ENCODE measurements at places on chromosomes 1 and 21.

GRCh38 chr1:184810735-184811343, 56.2 kb upstream of the EDEM3 start:
- no peak for DNase-seq

DNA sequence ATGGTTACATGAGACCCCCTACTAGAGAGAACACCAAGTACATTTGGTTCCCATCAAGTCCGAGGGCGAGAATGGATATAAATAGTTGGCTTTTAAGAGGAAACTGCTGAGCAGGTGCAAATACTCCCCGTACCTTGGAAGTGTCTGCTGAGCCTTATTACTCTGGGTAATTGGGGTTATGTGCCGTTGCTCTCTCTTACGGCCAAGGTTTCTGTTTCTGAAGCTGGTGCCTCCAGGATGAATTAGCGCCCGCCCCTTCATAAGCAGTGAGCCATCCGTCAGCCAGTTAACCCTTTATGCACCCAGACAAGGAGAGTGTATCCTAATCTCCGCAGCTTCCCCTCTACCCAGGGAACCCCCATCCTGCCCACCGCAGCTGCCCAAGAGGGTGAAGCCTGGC, 90.4 kb upstream of the AJAP1 start:
- DNase-seq = no peak

GRCh38 chr1:91826649-91827048, 59.3 kb downstream of the TGFBR3 start:
- no peak for DNase-seq

GRCh38 chr1:231338270-231339128, at the start of gene SPRTN:
TSS of gene SPRTN (plus strand) at chr1:231338293. CDS start at chr1:231338384, 91 bp downstream.
- DNase-seq = no peak

DNA sequence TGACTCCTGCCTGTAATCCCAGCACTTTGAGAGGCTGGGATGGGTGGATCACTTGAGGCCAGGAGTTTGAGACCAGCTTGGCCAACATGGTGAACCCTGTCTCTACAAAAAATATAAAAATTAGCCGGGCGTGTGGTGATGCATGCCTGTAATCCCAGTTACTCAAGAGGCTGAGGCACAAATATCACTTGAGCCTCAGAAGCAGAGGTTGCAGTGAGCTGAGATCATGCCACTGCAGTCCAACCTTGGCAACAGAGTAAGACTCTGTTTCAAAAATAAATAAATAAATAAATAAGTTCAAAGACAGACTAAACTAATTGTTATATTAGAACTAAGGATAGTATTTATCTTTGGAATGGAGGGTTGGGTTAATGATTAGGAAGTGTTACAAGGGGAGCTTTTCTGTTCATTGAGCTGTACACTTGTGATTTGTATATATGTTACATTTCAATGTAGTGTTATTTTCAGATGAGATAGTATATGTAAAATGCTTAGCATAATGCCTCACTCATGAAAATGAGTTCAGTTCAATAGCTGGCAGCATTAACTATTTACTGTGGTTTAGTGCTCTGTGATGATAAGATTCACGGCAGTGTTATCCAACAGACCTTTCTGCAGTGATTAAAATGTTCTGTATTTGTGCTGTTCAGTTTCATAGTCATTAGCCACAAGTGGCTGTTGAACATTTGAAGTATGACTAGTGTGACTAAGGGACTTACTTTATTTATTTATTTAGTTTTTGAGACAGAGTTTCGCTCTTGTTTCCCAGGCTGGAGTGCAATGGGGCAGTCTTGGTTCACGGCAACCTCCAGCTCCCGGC, 47.7 kb downstream of the OSBPL9 start:
- DNase-seq = no peak

GRCh38 chr1:225418059-225418458, 9.8 kb downstream of the LBR start:
- DNase-seq = no peak

DNA sequence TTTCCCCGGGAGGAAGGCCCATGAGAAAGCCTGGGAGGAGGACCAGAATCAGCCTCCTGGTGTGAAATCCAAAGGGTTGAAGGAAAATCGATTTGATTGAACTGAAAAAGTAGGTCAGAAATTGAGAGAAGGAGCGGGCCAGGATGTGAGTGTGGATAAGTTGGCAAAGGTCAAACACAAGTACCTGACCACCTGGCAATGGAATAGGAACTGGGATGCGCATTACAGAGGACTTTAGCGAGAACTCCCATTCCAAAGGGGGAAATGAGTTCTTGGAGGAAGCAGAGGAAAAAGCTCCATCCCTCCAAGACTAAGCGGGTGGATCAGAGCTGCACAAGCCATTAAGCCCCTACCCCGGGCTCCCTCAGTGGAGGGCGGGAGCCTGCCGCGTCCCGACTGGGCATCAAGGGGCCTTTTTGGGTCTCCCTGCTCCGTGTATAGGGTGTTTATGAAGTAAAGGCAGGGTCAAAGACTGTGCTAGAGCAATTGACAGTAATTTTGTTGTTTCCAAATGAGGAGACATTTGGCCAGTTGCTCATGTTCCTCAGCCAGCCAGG, 56.4 kb downstream of the TGFB2 start:
- DNase-seq = no peak

DNA sequence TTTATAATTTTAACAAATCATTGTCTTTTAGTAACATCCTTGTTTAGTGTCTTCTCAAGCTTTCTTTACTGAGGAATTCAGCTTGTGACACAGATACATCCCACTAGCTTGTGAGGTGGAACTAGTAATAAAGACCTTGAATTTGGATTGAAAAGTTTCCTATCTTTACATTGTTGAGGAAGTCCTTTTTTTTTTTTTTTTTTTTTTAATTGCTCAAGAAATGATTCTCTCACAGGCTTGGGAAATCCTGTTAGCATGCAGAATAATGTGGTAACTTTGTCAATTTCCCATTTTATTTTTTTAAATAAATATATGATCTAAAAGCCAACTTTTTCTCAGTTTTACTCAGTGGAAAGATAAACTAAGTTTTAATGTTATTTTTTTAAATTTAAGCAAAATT, 15.8 kb downstream of the DENND2D start:
- DNase-seq = no peak

DNA sequence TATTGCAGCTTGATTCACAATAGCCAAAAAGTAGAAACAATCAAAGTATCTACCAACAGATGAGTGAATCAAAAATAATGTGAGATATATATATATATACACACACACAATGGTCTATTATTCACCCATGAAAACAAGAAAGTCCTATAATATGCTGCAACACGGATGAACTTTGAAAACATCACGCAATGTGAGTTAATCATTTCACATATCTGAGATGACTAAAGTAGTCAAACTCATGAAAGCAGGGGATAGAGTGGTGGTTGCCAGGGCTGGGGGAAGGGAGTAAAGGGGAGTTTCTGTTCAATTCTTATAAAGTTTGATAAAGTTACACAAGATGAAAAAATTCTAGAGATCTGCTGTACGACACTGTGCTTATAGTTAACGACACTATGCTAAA, 1234.8 kb downstream of the MRPL39 start:
- DNase-seq = no peak

DNA sequence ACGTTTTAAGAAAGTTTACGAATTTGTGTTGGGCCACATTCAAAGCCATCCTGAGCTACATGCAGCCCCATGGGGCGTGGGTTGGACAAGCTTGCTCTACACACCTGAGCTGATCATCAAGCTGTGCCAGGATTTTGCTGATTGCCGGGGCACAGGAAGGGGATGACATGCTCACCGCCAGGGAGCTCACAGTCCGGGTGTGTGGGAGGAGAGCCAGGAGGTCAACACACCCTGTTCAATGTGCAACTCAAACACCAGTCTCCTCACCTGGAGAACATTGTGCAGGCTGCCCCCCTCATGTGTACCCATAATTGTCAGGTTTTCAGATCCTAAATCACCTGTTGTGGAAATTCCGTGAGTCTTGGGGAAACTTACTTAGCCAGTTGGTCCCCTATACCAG, 969 bp downstream of the CYP4A11 start:
- no peak for DNase-seq

DNA sequence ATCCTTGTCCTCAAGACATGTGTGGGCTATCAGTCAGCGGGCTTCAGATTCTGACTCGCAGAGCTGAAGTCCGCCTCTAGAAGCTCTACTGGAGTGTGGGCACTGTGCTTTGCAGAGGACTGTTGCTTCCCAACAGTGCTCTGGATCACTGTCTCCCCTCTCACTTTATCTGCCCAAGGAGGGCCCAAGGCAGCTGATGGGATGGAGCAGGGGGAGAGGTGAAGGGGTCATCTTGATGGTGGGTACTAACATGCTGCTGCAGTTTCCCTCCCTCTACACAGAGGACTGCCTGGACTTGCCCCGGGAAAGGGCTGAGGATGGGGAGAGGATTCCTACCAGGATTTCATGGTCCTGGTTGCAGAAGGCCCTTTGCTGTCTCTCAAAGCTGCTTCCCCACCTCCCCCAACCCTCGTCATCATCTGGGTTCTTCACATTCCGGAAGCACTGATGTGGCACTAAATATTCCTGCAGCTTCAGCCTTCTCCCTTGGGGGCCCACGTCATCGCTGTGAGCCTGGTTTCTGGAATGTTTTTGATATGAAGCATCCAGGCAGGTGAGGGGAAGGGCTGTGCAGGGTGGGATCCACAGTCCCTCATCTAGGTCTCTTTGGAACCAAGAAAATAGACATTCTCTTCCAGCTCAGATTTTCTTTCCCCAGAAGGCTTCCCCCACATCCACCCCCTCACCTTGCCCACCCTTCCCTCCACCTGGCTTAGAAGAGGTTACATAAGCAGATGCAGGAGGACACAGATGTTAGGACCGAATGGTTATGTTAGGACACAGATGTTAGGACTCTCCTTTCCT, 23.2 kb downstream of the NUAK2 start:
- DNase-seq = no peak

DNA sequence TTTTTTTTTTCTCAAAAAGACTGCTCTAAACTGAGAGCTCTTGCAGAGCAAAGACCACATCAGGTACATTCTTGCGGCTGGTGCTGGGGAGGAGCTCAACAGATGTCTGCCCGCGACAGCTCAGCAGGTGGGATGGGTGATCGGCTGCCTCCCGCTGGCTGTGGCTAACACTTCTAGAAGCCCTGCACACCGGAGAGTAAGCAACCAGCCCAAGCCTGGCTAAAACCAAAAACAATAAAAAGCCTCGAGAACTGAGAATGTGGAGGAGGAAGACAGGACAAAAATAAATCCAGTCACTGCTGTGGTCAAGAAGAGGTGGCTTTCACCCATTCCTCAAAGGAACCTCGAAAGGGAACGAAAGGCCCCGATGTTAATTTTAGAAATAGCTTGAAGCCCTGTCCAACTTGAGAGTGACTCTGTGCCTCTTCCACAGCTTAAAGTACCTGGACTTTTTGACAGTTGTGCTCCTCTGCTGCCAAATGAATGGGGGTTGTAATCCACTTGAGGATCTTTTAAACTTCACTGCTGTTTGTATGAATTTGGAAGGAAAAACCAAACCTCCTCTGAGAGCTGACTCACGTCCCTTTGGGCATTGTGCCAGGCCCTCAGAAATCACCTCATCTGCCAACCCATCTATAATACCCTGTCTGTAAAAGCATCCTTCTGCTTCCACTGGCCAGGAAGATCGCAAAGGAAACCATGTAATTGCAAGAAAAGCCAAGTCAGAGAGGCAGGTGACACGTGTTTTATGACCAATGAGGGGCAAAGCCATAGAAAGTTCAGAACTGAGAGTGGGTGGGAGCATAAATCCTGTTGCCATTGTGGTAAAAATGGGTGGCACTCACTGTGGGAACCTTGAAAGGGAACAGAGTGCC, 78.6 kb downstream of the KCNN3 start:
- no peak for DNase-seq

DNA sequence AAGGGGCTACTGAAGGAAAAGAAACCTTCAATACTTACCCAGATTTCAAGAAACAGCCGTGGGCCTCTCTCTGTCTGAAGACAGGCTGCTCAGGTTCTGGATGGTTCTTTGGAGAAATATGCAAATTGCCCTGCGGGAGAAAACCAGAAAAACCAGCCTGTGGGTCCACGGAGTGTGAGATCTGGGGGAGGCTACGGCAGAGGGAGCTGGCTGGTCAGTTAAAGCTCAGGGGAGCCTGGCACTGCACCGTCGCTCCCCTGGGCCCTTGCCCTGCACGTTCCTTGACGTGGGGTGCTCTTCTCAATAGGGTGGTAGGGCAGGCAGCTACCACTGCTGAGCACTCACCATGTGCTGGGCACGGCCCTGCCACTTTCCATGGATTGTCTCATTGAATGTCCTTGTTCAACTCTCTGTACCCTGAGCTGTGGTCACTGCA, 12.7 kb downstream of the TMCO4 start:
- no peak for DNase-seq

- DNase-seq = no peak
These were observed at the start of gene PTPN7 for GRCh38 chr1:202160377-202160940. TSS of gene PTPN7 (minus strand) at chr1:202160602. CDS start at chr1:202159402, 1,200 bp downstream.

DNA sequence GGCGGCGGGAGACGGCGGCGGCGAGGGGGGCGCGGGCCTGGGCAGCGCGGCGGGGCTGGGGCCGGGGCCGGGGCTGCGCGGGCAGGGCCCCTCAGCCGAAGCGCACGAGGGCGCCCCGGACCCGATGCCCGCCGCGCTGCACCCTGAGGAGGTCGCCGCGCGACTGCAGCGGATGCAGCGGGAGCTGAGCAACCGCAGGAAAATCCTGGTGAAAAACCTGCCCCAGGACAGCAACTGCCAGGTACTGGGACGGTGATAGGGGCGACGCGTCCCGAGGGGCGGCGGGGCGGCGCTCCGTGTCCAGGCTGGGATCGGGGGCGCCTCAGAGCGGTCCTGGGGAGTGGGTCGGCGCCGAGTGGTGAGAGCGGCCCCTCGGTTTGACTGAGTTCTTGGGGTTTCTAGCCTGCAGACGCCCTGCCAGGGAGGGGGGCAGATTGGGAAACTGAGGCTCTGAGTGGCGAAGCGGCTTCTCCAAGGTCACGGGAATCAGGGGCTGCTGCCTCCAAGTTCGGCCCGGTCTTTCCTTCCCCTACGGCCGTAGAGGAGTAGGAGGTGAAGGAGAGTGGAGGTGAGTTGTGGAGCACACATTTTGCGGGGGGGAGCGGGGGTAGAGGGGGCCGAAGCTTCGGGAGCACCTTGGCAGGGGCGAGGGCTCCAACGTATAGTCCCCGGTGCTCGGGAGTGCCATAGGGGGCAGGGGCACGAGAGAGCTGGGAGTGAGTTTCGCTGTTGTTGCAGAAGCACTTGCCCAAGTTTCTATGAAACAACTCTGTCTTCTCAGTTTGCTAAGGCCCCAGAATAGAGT, 508 bp downstream of the RAVER2 start:
- peak; percentile 33 for DNase-seq

- no peak for DNase-seq
These were observed 31.4 kb upstream of the LGALS8 start for GRCh38 chr1:236492378-236492777.

DNA sequence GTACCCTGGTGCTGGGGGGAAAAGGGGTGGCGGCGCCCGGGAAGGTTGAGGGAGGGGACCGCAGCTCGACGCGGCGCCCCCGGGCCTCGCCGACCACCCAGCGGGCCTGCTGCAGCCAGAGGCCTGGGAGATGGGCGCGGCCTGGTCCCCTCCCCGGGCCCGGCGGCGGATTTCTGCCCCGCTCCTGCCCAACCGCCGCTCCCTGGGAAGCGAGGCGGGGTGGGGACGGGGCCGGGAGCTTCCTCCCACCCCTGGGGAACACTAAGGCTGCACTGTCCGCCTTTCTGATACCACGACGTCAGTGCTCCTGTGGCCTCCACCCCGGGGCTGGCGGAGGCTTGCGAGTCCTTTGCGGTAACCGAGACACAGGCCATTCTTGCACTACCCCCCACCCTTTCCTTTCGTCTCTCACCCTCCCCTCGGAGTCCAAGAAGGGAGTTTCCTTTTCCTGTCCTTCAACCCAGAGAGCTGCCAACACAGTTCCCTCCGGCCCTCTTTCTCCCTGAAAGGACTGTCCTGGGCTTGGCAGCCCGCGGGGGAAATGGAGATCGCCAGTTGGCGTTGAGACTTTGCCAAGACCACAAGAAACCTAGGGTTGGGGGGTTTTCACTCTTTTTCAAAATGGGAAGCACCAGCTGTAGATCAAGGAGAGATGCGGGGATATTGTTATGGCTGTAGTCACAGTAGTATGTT, 742 bp downstream of the SH3GLB1 start:
- no peak for DNase-seq

Data from neuronal stem cell (in vitro differentiated cells).